ENCODE measurements at places on chromosomes 2 and 18.

- DNase-seq, result no peak
These were observed 549.5 kb downstream of the EPHA4 start for GRCh38 chr2:221022554-221022953.

- DNase-seq, result no peak
These were observed 50.6 kb downstream of the STAT4 start for GRCh38 chr2:191100216-191100615.

- DNase-seq, result no peak
These were observed 239.9 kb downstream of the PAX3 start for GRCh38 chr2:222058819-222059445.

GRCh38 chr2:97844311-97844859, 131.0 kb downstream of the ZAP70 start:
- no peak for DNase-seq

DNA sequence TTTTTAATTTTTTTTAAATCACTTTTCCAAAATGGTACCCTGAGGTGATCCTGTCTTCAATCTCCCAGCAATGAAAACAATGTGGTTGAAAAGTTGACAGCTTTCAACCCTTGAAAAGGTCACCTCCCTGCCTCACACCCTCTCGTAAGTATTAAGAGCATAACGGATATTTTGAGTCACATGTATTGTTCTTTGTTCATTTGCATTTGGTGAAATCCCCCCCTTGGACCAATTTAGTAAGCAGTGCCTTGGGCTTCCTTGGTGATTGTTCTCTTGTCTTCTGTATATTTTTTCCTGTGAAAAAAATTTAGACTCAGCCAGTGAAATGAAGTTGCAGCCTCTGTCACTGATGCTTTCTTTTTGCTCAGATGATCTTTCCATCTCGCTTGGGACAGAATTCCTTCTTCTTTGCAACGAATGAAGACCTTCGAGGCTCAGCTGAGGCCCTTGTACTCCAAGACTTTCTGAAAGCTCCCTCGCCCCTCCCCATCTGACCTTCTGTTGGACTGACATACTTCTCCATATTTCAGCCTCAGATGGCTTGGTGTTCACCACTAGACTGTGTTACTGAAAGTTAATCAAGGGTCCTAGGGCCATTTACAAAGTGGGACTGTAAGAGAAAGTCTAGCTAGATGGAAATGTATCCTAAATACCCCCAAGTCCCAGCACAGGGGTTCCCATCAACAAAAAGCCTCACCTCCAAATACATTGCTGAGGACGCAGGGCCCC, 158.4 kb downstream of the BCL2 start:
- no peak for DNase-seq

GRCh38 chr18:56152551-56153310, 485.7 kb downstream of the TXNL1 start:
- no peak for DNase-seq

GRCh38 chr18:48719974-48720654, 181.3 kb downstream of the CTIF start:
- no peak for DNase-seq

DNA sequence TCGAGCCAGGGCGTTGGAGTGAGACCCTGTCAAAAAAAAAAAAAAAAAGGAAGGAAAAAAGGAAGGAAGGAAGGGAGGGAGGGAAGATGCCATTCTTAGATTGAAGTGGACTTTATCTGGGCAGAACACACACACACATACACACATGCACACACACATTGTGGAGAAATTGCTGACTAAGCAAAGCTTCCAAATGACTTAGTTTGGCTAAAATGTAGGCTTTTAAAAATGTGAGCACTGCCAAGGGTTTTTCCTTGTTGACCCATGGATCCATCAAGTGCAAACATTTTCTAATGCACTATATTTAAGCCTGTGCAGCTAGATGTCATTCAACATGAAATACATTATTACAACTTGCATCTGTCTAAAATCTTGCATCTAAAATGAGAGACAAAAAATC, 564 bp upstream of the TTR start:
- DNase-seq, result no peak

GRCh38 chr18:623761-624620, 27.2 kb downstream of the CLUL1 start:
- DNase-seq, result peak; percentile 41

DNA sequence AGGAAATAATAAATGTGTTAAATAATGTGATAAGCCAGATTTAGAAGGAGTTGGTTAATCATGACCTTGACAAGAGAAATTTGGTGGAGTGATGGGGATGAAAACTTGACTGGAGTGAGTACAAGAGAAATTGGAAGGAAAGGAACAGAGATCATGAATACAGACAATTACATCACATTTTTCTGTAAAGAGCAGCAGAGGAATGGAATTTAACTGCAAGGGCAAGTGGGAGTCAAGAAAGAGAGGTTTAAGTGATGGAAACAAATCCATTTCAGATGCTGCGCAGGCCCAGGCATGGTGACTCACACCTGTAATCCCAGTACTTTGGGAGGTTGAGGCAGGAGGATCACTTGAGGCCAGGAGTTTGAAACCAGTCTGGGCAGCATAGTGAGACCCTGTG, 46.7 kb downstream of the ICA1L start:
- DNase-seq, result no peak

- DNase-seq, result no peak
These were observed 143.7 kb upstream of the CTNNA2 start for GRCh38 chr2:79369127-79369526.

DNA sequence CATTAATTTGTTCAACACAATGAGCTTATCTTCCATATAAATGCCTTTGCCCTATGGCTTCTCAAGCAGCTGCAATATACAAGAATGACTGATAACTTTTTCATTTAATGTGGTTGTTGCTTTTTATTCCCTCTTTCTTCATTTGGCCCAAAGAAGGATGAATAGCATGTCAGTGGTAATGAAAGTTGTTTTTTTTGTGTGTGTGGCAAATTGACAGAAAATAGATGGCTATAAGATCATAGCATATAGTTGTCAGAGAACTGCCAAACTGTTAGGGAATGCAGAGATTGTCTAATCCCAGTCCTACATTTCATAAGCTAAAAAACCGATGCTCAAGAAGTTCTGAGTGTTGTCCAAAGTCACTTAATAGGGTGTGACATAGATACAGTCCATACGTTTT, 244.3 kb downstream of the ACTR3 start:
- no peak for DNase-seq

DNA sequence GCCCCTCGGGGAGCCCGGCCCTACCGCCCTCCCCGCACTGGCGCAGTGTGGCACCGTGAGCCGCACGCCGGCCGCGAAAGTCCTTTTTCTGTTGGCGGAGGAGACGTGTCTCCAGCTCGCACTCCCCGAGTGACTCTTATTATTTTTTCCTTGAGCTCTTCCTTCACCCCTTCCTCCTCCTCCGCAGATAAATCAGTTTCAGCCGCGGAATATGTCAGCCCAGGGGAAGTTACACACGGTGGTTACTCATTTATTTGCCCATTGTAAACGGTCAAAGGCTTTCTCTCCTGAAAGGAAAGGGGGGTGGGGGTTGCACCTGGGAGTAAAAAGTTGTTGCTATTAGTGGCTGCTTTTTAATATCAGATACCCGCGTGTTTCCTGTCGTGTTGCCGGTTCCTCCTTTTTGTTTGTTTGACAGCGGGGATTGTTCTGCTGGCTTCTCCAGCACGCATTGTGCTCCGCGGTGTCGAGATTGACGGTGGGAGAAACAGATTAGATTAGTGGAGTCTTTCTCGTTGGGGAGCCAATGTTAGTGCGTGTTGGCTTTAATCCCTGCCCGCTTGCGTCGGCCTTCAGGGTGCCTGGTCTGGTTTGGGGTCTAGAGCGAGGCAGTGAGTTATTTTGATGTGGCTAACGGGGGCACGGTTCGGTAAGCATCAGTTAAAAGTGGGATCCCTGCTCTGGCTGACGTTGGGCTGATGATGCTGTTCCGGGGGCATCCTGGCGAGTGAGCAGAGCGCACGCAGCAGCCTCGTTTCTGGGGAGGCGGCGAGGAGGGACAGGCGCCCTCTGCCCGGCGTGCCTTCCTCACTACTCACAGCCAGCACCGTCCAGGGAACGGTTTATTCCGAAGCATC, 1.6 kb downstream of the CRIM1 start:
- DNase-seq, result peak; percentile 23

DNA sequence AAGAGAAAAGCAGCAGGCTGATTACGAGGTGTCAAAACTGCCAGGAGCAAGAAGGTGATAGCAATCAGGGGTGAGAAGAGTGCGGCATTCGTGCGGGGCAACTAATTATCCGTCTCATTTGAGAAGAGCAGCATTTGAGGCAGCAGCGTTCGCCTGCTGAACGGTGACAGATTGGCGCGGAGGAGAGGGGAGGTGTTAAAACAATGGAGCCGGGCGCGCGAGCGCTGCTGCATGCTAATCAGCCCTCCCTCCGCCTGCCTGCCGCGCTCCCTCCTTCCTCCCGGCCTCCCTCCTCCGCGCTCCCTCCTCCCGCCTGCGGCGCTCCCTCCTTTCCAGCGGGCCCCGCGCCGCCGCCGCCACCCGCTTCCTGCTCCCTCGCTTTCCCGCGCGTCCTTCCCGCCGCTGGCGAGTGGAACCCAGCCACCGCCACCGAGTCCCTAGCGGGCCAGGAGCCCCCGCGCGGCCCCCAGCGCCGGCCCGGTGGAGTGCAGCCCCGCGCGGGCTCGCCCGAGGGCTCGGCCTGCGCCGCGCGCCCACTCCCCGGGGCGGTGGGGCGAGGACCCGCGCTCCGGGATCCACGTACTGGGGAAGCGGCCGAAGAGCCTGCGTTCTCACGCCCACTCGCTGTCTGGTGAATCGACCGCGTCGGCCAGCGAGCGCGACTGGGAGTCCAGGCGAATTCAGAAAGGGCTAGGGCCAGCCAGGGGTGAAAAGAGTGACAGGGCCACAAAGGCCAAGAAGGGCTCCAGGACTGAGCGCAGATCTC, 69.5 kb upstream of the PSMD14 start:
- peak; percentile 81 for DNase-seq

- DNase-seq, result no peak
These were observed 347.3 kb downstream of the ARHGAP15 start for GRCh38 chr2:143476336-143477087.

DNA sequence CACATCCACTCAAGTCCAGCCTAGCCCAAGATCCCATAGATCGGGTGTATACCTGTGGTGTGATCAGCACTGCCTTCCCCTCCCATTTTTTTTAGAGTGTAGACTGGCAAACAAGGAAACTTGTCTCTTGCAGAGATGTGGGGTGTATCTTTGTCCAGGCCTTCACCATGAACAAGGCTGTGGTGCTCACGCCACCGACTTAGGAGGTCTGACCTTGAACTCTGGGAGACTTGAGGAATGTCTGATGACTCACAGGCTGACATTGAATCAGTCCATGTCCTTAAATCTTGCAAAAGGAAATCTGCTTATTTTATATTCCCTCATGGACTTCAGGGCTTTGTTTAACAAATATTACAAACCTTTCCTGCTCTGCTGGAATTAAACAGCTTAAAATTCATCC, 4.5 kb upstream of the CTIF start:
- no peak for DNase-seq

DNA sequence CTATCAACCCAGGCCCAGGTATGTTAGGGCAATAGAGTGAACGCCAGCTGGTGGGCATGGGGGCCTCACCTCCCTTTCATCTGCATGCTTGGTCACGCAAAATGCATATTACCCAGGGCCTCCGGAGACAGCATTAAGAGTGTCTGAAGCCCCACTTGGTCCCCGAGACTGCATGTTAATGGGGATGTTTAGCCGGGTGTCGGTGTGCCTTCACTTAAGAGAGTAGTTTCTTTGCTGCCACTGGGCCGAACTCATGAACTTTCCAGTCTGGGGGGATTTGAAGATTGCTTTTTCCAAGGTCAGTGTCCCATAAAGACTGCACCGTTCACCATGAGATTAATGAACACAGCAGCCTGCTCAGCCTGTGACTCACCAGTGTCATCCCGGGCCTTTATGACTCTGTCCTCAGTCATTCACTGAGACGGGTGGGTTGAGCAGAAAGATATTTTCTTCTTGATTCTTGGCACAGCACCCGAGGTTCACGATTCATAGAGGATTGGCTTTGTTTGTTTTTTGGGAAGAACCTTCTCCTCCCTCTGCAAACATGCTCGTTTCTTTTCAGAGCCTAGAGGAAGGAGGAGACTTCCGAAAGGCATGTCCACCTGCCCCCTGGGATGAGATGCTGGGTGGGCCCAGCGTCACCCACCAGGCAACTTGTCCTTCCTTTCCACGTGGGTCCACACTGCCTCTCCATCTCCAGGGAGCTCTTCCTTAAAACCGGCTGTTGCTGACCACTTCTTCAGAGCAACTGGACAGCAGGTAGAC, 199.1 kb downstream of the GLI2 start:
- no peak for DNase-seq

DNA sequence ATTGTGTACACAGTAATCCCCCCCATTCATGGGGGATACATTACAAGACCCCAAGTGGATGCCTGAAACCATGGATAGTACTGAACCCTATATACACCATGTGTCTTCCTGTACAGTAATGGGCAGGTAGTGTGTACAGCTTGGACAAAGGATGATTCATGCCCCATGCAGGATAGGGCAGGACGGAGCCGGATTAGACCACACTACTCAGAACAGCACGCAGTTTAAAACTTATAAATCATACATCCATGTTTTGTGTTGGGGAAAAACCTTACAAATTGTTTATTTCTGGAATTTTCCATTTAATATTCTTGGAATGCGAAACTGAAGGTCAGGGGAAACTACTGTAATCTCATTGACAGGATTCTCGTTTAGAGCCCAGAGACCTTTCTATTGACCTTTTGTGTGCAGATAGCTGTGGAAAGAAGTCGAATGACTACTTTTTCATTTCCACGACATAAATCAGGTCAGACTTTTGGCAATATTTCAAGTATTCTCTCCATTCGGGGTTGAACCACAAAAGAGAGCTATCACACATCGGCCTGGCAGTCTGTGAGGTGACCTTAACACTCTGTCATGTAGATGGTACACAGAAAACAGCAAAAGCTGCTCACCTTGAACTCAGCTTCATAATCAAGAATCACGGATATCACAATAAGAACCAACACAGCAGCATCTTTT, 9.9 kb upstream of the YPEL5 start:
- no peak for DNase-seq

DNA sequence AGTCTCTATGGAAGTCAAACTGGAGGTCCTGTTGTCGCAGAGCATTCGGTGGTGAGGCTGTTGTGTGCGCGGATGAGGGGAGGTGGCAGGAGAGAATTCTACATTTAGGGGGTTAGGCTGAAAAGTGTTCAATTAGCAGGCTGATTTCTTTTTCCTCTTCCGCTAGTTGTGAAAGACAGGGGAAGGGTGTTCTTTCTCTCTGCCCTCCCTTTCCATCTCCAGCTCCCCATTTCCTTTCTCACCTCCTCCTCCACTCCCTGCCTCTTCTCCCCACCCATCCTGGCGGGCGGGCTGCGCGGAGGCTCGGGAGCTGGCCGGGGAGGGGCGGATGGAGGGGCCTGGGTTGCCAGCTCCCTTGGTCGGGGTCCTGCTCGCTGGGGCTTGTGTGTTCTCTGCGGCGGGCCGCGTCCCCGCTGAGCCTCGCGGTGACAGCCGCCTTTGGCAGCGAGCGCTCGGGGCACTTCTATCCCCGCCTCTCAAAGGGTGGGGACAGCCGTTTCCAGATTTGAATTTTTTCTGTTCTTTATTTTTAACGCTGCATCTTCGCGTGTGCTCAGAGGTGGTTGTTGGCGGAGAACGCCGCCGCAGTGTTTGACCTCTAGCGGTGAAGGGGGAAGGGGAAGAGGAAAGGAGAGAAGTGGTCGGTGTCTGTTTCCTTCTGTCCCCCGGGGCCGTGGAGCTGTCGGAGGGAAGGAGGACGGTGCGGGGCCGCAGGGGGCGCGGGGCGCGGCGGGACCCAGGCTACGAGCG, 3.6 kb downstream of the SOX11 start:
- DNase-seq, result no peak

- DNase-seq, result no peak
These were observed 10.0 kb upstream of the ZNF396 start for GRCh38 chr18:35387152-35387571.

- DNase-seq, result no peak
These were observed 313.1 kb downstream of the PDE11A start for GRCh38 chr2:177759443-177759842.

- DNase-seq, result no peak
These were observed 1614.1 kb upstream of the TMEFF2 start for GRCh38 chr2:193808877-193809276.

Data from nucleus accumbens (tissue), 56 donors.